NCI-H1694 treated with DMSO at 0.1 percent for 48 hours (cell line): ENCODE measurements at places on chromosomes 2 and 18.

DNA sequence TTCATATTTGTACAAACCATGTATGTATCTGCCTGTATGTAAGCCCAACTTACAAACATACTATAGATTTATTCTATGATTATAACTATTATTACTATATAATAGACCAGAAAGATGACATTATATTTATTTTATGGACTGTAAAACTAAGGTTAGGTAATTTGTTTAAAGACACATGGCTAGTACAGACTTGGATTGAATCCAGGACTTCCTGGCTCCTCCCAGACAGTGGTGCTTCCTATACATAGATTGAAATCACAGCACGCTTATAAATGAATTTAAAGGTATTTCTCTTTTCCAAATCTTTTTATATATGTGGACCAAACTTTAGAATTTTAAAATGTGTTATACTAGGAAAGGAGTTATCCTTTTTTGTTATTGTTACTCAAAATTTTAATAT is 151.6 kb upstream of the MYO3B start:
- DNase-seq: no peak

DNA sequence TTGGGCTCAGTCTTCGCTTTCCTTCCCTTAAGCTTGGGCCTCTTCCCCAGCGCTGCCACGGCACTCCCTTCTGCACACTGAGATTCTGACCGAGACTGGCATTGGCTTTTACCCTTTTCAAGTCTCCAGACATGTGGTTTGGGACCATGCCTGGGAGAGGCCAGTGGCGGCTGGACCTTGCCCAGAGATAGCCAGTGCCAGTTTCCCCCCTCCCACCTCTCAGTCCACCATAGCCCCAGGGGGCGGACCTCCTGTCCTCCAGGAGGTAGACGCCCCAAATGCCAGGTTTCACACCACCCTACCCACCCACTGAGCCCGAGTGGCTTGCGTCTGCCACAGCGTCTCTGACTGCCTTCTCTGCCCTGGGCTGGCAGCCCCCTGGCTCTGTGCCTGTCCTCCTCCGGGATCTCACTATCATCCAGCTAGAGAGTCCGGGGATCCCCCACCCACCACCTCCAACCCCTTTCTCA is 47.7 kb downstream of the INPP5D start:
- no peak for DNase-seq

DNA sequence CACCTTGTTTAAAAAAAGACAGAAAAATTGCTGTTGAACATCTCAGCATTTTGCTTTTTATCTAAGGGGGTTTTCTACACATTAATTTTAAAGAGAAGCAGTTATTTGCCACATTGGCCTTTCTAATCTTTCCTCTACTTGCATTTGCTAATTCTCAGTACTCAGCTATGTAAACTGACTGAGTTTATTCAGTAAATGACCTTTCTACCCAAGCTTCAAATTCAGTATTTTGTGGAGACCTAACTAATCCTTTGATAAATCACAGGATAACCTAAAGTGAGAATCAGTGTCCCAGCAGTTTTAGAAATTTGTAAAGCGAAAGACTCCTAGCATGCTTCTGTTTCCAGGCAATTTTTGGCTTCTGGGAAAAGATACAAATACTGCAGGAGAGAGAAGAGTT is 288.4 kb downstream of the ASXL3 start:
- no peak for DNase-seq

- DNase-seq: no peak
Measured at GRCh38 chr2:236852977-236853374, 232.7 kb upstream of the COPS8 start.

DNA sequence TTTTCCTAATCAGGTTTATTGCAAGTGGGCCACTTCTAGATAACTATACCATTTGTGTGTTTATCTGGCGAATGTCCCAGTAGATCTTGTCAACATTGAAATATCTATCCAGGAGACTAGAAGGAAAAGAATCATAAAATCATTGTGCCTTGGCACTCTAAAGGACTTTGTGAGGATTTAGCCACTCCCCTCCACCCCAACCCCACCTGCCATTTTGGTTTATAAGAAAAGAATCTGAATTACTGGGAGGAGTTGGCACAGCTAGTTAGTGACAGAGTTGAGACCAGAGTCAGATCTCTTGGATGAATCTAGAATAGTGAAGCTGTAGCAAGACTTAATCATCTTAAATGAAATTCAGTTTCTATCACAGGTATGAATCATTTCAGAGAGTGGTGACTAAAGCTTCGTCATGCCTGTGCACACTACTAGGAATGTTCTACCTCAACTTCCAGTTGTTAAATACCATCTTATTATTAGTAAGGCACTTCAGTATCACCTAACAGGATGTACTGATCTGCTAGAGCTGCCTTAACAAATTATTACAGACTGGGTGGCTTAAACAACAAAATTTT is 212.7 kb upstream of the SLC14A2 start:
- no peak for DNase-seq

GRCh38 chr2:3631851-3632659 is 25.9 kb upstream of the ALLC start:
- DNase-seq: no peak

DNA sequence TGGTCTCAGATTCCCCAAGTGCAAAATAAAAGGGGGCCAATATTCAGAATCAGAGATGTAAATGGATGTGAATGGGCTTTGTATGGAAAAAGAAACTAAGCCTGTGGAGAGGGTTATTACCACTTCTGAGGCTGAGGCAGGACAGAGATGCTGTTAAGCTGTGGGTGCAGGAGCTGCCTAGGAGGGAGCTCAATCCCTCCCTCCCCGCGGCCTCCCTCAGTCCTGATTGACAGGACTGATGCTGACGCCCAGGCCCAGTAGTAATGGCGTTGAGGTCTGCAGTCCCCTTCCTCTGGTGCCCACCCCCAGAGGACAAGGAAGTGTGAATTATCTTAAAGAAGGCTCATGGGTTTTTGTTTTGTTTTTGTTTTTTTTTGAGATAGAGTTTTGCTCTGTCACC is 40.4 kb downstream of the PSD4 start:
- DNase-seq: no peak

DNA sequence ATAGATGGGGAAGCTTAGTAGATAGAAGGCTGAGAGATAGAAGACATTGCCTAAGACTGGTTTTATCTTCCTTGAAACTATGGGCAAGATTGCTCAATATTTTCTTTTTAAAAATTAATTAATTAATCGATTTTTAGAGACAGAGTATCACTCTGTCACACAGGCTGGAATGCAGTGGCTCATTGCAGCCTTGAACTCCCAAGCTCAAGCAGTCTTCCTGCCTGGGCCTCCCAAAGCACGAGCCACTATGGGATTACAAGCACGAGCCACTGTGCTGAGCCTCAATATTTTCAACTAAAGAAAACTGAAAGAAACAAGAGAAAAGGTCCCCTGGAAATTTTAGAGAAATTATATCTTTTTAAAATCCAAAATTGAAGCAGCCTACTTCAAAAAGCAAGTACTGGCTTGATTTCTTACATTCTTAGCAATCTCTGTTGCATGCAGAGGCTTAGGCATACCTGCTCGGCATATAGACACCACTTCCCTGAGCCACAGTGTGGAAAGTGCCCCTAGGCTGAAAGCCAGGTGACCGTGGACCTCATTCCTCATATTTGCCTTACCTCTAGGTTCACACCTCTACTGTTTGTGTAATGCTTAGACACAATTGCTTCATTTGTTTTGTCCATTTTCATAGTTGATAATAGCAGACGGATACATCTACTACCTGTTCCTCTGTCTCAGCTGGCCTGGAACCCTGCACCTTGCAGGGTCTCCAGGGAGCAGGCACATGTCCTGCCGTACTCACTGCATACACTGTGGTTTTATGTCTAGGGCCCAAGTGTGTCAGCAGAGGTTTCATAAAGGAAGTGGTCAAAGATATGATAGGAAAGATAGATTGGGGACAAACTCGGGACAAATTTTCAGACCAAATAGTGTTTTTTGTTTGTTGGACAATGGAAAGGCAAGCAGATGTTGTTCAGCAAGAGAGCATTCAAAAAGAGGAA is 166.5 kb upstream of the ALPP start:
- DNase-seq: no peak

DNA sequence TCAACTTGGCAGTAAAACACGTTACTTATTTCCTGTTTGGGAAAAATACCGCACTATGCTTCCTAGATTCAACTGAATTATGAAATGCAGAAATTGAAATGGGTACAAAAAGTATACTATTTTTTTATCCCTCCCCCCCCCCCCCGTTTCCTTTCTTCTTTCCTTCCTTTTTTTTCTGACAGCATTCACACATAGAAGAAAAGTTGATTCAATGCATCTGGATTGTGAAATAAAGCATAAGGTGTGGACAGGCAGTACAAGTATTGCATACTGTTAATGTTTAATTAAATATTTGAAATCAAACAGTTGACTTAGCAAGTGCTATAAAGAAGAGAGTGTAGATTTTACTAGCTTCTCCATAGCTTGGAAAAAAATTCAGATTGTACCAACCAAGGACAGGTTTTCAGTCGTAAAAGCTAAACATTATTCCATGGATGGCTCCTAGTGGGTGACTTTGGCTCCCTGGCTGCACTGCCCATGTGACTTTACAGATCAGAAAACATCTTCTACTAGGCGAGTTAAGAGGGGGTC is 21.6 kb upstream of the AGFG1 start:
- DNase-seq: no peak

GRCh38 chr2:187102381-187102780 is 253.4 kb upstream of the ZSWIM2 start:
- DNase-seq: no peak

- no peak for DNase-seq
Measured at GRCh38 chr2:225989809-225990208, 590.3 kb downstream of the NYAP2 start.

- DNase-seq: no peak
Measured at GRCh38 chr18:78787751-78788150, 191.9 kb upstream of the SALL3 start.

DNA sequence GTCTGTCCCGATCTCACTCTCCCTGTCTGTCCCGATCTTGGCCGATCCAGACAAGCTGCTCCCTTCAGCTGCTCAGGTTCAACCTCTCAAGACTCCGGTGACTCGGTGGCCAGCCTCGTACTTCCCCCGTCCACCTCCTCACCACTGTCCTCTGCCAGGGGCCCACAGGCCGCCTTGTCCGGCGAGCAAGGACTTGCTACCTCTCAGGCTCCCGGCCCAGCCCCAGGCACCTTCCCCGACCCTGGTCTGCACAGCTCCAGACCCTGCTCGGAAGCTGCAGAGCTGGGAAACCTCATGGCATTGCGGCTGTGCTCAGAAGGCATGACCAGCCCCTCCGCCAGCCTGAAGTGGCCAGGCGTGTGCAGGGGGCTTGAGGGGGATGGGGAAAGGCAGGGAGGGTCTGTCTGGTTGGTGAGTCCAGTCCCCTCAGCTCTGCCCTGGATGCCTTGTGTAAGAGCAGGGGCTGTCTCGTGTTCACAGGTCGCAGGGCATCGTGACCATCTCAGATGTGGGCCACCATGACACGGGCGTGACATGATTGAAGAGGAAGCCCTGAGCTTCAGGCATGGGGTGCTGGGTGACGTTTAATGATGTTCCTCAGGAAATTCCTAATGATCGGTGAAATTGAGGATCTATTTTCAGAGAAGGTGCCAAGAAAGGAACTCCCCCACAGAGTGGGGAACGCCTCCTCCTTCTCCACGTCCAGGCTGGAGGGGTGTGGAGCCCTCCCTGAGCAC is 121.2 kb upstream of the CTDP1 start:
- no peak for DNase-seq

DNA sequence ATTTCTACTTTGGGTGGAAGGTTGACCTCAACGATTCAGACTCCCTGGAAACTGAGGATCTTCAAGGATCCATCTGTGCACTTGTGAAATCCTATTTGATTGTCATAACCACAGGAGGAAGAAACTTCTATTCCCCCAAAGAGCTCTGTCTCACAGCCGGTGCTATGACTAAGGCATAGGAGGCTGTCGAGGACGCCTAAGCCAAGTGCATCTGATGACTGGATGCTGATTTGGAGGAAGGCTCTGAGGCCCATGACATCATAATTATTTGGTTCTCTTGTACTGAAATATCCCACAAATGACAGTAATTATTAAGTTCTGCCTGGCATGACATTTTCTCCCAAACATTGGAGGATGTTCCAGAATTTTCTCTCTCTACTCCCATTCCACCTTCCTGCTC is 13.8 kb upstream of the KCNF1 start:
- DNase-seq: no peak

GRCh38 chr2:68404893-68405799 is 40.1 kb downstream of the PLEK start:
- DNase-seq: no peak

GRCh38 chr2:156447761-156448160 is 11.6 kb downstream of the GPD2 start:
- DNase-seq: no peak

- DNase-seq: no peak
Measured at GRCh38 chr18:46174342-46175041, 70.3 kb downstream of the HAUS1 start.

GRCh38 chr18:2654928-2655177 is 673 bp upstream of the SMCHD1 start:
- no peak for DNase-seq

DNA sequence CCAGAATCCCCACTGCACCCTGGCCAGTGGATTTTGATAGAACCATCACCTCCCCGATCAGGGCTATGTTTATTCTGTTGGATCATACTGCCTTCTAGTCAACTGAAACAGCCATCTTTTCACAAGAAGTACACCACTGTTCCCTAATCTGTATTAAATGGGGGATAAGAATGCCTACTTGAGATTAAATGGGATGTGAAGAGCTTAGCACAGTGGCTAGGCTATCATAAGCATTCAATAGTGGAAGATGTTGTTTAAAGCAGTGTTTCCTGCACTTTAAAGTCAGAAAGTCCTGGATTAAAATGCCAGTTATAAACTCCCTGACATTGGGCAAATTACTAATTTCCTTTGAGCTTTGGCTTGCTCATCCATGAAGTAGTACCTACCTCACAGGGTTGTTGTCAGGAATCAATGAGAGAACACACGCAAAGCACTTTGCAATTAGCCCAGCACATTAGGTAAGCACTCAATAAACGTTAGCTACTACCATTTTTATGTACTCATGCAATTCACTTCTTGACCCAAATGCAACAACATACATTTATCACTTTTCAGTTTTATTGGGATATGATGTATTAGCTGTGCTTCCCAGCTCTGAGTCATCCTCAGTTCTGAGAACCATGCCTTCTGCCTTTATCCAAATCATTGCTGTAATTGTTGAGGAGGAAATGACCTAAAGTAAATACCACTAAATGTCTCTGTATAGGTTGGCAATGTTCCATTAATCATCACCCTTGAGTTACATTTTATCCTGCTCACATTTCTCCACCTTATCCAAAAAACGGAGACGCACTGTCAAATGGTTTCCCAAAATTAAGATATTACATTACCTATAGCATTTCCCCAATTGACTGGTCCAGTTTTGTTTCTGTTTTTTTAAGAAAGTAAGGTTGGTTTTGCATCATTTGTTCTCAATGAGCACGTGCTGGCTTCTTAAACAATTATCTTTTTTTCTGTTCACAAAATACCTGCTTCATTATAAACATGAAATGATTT is 2.1 kb downstream of the TMEM247 start:
- no peak for DNase-seq

- no peak for DNase-seq
Measured at GRCh38 chr18:45061359-45061758, 380.7 kb downstream of the SETBP1 start.

- peak; percentile 81 for DNase-seq
Measured at GRCh38 chr2:225668606-225669266, 269.2 kb downstream of the NYAP2 start.
